ENCODE measurements at places on chromosomes 13 and 19. TPM values are rescaled to one million over a fixed set of nuclear protein-coding genes. Genes with fewer than 3 reads are reported as not detected.
A peak's percentile ranks its signal among the peaks of the same experiment; 100 is the strongest.

- no peak for DNase-seq
- no peaks in the 10 kb centered on the region for H3K27me3 ChIP-seq
- H3K4me1 ChIP-seq, result no peaks in the 10 kb centered on the region
- H3K4me3 ChIP-seq, result no peak overlapping the region
- no peak overlapping the region for H3K27ac ChIP-seq
These were observed 785.6 kb upstream of the KLHL1 start for GRCh38 chr13:70893832-70894231.

Gene CACNG6
- total RNA-seq, result 1.8 TPM

GRCh38 chr13:27088619-27089018 is 83.0 kb downstream of the USP12 start:
- H3K4me3 ChIP-seq, result no peak overlapping the region
- no peak overlapping the region for H3K27ac ChIP-seq

DNA sequence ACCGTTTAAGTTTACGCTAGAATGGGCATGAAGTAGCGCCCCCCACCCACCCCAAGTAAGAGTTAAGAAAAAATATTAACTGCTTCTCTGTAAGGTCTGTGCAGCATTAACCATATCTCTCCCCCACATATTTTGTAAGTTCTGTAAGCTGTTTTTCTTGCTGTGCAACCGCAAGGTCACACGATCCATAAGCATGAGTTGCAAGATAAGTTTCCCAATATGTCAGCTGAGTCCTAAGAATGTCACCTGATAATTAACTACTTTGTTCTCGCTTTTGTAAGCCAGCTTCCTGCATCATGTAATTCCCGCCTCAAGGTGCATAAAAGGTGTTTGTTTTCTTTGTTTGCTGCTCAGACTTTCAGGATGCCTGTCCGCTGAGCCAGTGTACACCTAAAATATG is 187.0 kb downstream of the MYO16 start:
- no peak overlapping the region for H3K4me3 ChIP-seq
- H3K27ac ChIP-seq, result no peak overlapping the region
- 0 out of 2 replicates have a peak, but pooled peaks cover 3% of the 10 kb centered on the region for H3K27me3 ChIP-seq
- H3K36me3 ChIP-seq, result no peaks in the 10 kb centered on the region
- DNase-seq, result no peak
- H3K4me1 ChIP-seq, result no peaks in the 10 kb centered on the region

DNA sequence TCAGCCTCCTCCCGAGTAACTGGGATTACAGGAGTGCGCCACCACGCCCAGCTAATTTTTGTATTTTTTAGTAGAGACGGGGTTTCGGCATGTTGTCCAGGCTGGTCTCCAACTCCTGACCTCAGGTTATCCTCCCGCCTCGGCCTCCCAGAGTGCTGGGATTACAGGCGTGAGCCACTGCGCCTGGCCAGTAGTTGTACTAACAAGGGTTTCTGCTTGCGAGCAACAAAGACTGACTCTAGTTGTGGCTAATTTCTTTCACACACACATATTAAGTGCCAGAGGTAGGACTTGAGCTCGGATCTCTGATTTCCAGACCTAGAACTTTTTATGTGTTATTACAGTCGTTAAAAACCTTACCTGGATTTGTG is 635 bp upstream of the PCCA start:
- H3K27me3 ChIP-seq, result no peaks in the 10 kb centered on the region
- no peak overlapping the region for H3K27ac ChIP-seq
- peak overlapping the region; percentile 88 for H3K4me3 ChIP-seq
- peaks cover 11% of the 10 kb centered on the region for H3K4me1 ChIP-seq
- no peaks in the 10 kb centered on the region for H3K36me3 ChIP-seq

Gene ATP4A
- not detected for total RNA-seq

Gene GRIN2D
- total RNA-seq, result 1.0 TPM

Gene TTYH1
- 1.1 TPM for total RNA-seq
